ENCODE measurements at places on chromosomes 4 and X.

GRCh38 chr4:109574443-109574850 lies 14.4 kb downstream of the MCUB start:
- no peak for DNase-seq

DNA sequence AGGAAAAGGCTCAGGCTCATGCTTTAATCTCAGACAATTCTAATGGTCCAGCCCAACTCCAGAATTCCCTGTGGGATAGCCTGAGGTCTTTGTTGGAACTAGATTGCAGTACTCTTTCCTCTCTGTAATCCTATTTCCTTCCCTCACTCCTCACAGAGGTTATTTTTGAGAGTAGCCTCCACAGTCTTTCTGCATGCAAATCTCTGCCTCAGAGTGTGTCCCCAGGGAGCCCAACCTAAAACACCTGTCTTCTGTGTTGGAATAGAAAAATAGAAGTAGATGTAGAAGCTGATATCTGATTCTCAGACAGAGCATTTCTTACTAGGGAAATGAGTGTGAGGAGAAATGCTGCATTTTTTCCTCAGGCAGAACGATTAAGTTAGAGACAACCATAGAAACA lies 915.5 kb upstream of the EPHA5 start:
- DNase-seq = no peak

DNA sequence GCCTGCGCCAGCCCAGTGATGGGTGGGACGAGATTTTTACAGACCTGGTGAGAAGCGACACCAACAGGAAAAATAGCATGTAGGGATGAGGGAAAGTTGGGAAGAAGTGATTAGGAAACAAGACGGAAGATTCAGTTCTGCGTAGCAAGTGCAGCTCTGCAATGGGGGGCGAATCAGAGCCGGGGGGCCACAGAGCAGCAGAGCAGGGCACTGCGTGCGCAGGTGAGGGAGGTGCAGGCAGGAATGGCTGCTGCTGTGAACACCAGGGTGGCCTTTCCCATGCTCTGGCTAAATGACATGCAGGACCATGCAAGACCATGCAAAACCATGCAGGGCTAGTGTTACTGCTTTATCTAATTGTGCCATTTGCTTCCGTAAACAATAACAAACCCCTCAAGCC lies 442.7 kb upstream of the FRG1 start:
- DNase-seq = no peak

- no peak for DNase-seq
Observed at GRCh38 chr4:162952232-162952631, 214.5 kb downstream of the NAF1 start.

DNA sequence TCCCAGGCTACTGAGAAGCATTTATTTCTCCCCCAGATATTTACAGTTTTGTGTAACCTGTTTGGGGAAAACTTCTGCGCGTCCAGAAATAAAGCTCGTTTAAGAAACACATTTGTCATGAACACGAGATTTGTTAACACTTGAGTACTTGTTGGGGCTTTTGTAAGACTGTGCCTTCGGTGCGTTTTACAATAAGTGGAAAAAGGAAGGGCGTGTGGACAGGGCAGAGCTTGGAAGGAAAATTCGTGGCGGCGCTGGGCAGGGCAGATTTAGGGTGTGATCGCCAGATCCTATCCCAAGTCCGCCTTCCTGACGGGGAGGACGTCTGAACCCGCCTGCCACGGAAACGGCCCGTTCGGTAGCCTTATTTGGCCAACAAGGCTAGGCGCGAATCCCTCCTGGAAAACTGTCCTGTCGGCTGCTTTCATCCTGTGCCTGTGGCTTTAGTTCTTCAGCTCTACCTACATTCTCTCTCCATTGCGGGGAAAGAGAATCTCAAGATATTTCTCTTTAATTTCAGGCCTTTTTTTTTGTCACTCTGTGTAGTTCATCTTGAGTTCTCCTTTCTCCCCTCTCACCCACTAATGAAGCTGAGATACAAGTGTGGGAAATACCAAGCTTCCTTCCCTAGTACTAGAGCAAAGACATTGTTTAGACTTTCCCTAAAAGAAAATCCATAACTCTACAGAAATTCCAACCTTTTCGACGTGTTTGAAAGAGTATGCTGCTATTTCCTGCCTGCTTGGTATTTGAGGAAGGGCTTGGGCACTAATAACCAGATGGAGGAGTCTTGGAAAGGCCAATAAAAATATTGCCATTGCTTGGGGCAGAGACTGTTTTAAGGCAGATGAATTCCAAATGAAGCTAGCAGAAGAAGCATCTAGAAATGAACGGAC lies 982 bp downstream of the PDLIM5 start:
- DNase-seq = no peak

DNA sequence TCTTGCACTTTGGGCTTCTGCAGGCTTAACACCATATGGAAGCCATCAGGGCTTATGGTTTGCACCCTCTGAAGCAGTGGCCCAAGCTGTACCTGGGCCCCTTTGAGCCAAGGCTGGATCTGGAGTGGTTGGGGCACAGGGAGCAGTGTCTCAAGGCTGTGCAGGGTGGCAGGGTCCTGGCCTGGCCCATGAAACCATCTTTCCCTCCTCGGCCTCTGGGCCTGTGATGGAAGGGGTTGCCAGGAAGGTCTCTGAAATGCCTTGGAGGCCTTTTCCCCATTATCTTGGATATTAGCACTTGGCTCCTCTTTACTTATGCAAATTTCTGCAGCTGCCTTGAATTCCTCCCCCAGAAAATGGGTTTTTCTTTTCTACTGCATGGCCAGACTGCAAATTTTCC lies 134.7 kb upstream of the USP9X start:
- DNase-seq = no peak

- DNase-seq = no peak
Observed at GRCh38 chrX:136867096-136867491, 13.4 kb downstream of the RBMX start.

DNA sequence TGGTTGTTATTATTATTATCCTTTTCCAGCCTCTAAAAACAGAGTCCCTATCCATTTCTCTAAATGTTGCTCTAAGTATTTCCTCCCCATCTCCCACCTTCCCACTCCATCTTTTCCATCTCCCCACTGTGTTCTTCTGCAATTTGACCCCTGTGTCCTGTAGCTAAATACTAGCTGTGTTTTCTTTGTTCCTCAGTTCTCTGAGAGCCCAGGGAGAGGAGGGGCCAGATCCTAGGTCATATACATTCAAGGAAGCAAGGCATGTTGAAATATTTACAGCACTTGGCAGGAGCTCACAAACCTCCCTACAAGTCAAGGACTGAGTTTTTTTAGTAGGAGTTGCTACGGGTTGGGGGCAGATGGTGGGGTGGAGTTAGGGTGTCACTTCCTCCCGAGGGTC lies 10.5 kb downstream of the SLC16A2 start:
- DNase-seq = no peak

DNA sequence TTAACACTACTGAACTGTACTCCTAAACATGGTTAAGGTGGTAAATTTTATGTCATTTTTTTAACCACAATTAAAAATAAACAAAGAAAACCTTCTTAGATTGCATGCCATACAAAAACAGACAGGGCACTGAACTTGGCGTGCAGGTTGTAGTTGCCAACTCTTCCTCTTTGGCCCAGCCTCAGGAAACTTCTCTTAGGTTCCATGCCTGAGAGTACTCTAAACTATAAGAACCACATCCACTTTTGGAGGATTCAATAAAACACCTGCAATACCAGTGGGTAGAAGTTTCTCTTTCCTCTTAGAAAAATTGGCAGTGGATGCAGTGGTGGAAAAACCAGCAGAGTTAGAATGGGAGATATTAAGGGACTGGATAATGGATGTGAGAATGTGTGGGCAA lies 103.4 kb downstream of the LUZP4 start:
- DNase-seq = no peak
